Fibroblast of lung (primary cell): ENCODE measurements at places on chromosomes 2 and 18.

GRCh38 chr2:190099890-190100697 is 37.6 kb upstream of the MSTN start:
- no peak for DNase-seq

DNA sequence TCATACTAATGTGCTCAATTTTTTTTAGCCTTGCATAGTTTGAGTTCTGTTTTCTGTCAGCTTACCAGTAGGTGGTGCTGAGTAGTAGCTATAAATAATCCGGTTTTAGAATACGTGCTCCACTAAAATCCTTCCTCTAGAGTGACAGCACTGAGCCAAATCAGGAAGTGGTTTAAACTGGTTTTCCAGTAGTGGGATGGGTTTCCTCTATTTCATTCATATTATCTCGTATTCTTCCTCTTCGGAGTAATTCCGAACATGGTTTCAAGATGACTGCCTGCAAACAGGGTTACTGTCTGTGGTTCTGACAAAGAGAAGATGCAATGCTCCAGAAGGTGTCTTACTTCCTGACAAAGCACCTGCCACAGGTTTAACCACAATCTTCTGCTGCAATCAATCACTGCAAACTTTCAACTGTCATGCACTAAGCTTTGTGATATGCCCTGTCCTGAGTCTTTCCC is 496.9 kb upstream of the VRK2 start:
- DNase-seq = no peak

GRCh38 chr18:44358402-44358801 is 322.3 kb upstream of the SETBP1 start:
- DNase-seq = no peak

DNA sequence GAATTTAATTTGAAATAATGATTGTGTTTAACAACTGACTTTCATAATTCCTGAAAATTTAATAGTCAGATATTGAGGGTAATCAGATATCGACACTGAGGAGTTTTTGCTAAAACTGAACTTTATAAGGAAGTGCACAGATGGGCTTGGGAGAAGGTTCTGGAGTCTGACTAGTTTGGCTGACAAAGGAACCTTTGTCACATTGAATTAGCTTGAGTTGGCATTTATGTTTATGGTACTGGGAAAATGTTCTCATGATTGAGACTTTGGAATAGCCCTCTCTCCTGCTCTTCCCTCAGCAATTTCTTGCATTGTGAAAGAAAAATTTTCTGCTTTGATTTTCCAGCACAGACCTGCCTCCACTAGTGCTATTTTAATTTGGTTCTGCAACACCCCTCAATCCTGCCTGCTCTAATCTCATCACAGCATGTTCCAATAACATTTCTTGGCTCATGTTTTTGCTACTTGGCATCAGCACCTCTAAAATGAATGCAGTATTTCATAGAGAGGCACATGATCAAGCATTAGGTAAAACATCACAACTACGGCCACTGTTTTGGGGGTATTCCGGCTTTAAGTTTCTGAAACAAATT is 133.9 kb upstream of the FSHR start:
- DNase-seq = no peak
